ENCODE measurements at places on chromosomes 1 and 21. TPM values are rescaled to one million over a fixed set of nuclear protein-coding genes. Genes with fewer than 3 reads are reported as not detected.

Gene TTLL7
- total RNA-seq = 15.5 TPM

Gene S100A7
- not detected for total RNA-seq

Gene CCSAP
- total RNA-seq = 11.5 TPM

- DNase-seq = peak; percentile 45
Measured at GRCh38 chr1:52632732-52633290, at the start of gene SHISAL2A. Gene SHISAL2A, plus strand, starts transcription at chr1:52633168. Its CDS starts 326 bp downstream, at chr1:52633494.

Gene BARHL2
- not detected for total RNA-seq

Gene CELA3A
- total RNA-seq = not detected

Gene TRIM46
- total RNA-seq = 1.9 TPM
